Activated T-helper 1 cell treated with anti-CD3 and anti-CD28 coated beads, Interleukin-2, amount 50 U/mL, for 16 hours (primary cell): ENCODE measurements at places on chromosomes 3 and 15.

DNA sequence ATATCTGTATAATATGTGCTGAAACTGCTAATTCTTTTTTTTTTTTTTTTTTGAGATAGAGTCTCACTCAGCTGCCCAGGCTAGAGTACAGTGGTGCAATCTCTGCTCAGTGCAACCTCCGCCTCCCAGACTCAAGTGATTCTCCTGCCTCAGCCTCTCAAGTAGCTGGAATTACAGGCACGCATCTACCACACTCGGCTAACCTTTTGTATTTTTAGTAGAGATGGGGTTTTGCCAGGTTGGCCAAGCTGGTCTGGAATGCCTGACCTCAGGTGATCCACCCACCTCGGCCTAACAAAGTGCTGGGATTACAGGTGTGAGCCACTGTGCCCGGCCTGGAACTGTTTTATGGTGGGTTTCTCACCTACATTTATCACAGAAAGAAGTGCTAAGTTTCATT lies 307.8 kb upstream of the STT3B start:
- no peak for DNase-seq

- DNase-seq = no peak
Measured at GRCh38 chr3:25455441-25456132, 27.5 kb downstream of the RARB start.

DNA sequence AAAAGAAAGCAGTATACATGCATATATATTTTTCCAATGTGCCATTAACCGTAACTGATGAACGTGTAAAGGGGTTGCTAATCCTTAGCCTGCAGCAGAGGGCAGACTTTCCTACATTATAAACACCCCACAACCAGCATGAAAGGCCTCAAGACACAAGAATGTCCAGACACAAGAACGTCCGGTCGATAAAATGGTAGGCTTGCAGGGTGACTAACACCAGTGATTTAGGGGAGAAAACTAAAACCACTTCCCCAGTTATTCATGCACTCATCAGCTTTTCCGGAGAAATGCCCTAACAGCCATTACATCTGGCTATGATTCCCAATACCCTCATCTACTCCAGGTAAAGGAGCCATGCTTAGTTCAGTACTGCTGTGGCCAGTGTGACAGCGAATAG lies 57.4 kb downstream of the LRTM1 start:
- no peak for DNase-seq

DNA sequence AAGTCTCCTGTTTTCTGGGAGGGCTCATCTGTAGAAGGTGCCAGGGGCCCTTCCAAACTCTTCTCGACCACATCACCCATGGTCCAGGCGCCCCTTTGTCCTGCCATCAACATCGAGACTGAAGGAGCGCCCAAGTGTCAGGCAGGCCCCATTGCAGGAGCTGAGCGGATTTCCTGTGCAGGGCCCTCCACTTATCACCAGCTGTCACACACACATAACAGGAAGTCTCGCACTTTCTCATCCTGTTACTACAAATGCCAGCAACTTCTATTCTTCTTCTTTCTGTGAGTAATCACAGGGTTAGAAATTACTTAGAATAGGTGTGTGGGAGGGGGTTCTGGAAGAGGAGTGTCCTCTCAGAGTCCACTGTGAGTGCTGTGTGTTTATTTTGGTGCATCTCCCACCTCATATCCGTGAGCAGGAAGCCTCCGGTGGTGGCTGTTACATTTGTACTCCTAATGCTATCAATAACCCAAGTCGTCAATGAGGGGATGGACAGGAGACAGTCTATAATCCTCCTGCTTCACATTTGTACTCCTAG lies at the start of gene KLHL6:
TSS of gene KLHL6 (minus strand) at position 166 of the 541 bp plus-strand sequence. CDS start at position 113, 53 bp downstream.
- peak; percentile 44 for DNase-seq
